ENCODE measurements at places on chromosomes 5 and 9.

DNA sequence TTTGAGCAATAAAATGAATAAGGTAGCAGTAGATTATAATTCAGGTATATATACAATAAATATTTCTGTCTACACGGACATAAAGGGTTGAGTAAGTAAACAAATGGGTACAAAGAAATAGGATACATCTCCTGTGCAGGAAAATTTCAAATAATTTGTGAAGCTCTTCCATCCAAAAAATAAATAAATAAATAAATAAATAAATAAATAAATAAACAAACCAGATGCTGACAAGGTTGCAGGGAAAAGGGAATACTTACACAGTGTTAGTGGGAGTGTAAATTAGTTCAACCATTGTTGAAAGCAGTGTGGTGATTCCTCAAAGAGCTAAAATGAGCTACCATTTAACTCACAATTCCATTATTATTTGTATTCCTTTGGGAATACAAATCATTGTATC lies 227.3 kb upstream of the CDH18 start:
- DNase-seq, result no peak

DNA sequence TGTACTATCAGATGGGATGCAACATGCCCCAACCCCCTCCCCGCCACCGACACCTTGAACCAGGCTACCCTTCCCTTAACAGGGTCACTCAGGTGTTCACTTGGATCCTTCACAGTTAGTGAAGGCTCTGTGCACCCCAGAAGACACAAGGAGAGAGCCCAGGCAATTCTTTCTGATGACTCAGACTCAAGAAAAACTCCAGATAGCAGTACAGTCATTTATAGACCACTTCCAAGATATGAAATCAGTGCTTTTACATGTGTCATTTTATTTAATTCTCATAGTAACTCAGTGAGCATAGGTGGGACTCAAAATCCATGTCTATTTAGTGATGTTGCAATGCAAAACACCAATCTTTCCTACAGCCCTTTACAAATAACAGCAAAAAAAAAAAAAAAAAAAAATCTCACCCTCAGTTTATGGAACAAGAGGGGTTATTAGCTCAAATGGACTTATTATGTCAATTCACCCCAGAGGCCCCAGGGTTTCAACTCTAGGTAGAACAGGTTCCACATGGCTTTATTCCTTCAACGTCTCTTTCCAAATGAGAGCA lies 71.9 kb downstream of the FOXD1 start:
- no peak for DNase-seq

DNA sequence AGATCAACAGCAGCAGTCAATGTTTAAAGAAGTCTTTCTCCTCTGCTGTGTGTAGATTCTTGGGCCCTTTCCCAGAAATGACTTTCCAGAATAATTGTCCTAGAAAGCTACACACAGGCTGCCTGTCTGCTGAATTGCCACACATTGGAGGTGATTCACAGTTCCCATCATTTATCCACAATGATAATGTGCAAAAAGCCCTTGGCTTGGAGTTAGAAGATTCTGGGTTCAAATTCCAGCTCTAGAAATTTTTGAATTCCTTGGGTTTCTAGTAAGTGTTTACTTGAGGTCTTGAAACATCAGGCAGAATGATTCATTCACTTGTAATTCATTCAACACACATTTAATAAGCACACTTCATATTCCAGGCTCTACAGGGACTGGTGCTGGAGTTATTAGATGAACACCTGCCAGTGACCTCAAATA lies 28.6 kb upstream of the EPB41L4B start:
- DNase-seq, result no peak

DNA sequence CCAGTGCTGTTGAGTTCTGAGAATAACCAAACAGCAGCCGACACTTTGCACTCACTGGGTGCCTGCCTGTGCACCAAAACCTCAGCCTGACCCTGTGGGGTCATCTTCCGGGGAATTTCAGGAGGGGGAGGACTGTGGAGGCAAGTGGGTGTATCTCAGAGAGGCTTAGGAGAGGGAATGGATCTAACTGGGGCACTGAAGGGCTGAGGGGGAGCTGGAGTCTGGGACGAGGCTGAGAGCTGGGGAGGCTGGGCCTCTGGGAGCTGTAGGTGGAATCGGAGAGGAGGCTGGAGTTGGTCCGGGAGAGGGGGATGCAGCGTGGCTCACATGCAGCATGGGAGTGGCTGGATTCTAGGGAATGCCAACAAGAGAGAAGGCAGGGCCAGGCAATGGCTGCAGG lies 14.9 kb upstream of the ASS1 start:
- no peak for DNase-seq

DNA sequence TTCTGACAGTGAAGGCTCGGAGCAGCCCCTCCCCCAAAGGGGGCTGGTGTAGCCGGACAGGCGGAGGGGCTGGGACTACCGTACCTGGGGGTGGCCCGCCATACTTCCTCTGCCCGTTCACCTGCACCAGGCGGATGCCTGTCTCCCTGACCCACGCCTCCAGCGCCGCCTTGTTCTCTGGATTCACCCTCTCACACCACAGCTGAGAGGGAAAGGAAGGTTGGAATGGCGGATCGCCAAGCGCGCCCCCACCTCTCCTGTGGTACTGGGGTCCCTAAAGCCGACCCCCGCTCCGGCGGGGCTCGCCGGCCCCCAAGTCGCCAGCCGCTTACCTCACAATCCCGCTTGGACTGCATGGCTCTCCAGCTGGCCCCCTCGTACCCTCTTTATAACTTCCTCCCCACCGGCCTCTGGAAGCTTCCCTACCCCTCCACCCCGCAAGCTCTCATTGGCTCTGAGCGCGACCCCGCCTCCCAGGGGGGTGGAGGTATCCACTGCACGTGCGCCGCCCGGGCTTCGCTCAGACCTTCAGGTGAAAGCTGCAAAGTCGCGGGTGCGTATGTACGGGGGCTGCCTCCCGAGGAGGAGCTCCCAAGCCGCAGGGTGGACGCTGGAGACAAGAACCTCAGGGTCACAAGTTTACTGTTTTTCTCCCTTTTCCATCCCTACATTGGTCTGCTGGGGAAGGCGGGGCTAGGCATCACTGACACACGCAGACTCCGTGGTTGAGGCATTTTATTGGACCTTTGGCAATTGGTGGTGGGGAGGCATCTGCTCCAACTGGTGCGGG lies at the start of gene DND1:
DND1 (minus strand) TSS at position 390 of the 790 bp plus-strand sequence; CDS start at position 356, 34 bp downstream.
- no peak for DNase-seq

- DNase-seq, result no peak
Measured at GRCh38 chr9:4855841-4856240, 63.1 kb downstream of the RCL1 start.

GRCh38 chr5:122076050-122076461 lies 2.0 kb downstream of the LOX start:
- DNase-seq, result no peak

- peak; percentile 31 for DNase-seq
Measured at GRCh38 chr5:14109041-14109747, 33.9 kb upstream of the TRIO start.

- no peak for DNase-seq
Measured at GRCh38 chr5:18483451-18483850, 849.2 kb downstream of the TAF11L14 start.

DNA sequence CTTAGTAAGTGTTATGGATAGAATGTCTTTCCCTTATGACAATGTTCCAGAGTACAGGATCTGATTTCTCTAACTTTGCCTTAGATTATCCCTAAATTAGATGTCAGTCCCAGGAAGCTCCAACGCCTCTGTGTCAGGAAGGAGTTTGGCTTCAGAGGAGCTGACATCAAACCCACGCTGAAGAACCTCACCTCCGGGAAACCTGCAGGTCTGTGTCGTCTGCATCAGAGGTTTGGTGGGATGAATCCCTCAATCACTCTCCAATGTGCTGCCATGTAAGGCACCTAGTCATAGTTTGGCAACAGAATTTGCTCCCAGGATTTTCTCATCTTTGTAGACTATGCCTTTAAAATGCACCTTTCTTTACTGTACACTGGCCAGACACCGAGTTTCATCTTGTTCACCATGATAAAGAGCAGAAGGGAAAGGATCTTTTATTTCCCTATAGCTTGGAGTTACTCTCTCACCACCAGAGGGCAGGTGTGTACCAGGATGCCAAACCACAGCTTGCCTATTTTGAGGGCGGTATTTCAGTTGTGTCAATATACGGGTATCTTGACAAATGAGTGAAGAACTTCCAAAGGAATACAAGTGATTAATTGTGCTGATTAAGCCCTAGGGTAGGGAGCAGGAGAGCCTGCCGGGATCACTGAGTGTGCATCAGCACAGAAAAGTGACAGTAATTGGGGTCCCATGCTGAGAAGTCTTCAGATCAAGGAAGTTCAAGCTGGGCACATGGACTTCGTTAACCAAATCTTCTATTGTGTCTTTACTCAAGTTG lies 23.4 kb downstream of the MINAR2 start:
- DNase-seq, result peak; percentile 33

DNA sequence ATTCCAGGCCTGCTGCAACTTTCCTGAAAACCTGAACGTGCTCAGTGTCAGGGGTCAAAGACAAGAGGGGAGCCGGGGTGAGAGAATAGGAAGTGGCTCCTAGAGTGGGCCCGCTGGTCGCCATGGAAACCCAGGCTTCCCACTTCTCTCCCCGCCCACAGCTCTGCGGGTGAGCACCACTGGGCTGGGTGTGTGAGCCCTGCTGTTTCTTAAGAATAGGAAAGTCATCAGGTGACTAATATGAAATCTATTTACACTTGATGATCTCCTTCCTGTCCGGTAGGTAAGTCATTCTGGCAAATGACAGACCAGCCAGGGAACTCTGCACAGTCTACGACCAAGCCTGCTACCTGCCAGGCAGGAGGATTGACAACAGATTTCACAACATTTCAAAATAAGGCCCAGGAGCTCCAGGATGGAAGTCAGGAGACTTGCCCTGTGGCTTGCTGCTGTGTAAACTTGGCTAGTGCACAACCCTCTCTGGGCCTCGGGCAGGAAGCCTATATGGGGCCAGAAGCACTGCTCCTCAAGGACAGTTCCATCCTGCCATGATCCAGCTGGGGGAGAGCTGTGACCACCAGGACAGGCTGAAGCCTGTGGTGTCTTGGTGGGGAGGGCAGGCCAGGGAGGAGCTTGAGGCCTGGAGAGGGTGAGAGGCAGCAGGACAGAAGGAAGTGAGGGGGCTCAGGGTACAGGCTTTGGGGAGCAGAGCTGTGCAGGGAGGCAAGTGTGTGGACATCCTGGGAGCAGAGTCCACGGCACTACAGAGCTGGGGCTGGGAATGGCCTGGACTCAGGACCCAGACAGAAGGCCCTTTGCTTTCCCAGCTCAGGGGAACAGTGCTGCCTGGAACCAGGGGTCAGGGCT lies 60.6 kb downstream of the SHB start:
- DNase-seq, result peak; percentile 34

GRCh38 chr9:123678038-123678877 lies 251.7 kb downstream of the DENND1A start:
- no peak for DNase-seq

DNA sequence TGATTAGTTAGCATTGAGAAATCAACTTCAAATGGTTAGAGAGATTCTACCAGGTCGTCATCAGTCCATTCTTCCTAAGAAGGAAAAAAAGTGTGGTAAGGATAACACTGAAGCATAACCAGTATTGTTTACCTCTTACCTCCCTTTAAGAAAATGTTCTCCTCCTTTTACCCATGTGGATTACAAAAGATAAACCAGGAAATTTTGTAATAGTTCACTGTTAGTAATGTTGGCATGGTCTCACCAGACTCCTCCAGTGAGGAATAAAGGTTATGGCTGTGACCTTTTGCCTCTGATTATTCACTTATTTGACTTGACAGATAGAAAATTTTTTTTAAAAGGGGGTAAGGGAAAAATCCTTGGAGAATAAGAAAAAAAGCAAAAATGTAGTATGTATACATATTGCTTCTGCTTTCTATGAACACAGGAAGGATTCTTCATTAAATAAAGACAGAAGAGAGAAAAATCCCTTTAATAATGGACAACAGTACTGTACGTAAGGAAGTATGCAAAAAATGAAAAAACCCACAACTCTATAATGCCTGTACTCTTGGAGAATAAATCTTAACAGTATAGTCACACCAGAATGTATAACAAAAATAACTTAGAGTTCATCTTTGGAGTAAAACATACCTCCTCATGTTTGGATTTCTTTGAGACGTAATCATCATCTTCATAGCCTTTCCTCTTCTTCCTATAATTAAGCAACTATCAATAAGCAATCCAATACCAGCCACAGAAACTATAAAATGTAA lies 18.1 kb downstream of the CCNH start:
- DNase-seq, result no peak

- no peak for DNase-seq
Measured at GRCh38 chr5:67434466-67434865, 237.9 kb upstream of the CD180 start.
